ENCODE measurements at places on chromosomes 6 and 20.

- DNase-seq, result no peak
Observed at GRCh38 chr6:73062130-73062529, 163.2 kb downstream of the KHDC1L start.

DNA sequence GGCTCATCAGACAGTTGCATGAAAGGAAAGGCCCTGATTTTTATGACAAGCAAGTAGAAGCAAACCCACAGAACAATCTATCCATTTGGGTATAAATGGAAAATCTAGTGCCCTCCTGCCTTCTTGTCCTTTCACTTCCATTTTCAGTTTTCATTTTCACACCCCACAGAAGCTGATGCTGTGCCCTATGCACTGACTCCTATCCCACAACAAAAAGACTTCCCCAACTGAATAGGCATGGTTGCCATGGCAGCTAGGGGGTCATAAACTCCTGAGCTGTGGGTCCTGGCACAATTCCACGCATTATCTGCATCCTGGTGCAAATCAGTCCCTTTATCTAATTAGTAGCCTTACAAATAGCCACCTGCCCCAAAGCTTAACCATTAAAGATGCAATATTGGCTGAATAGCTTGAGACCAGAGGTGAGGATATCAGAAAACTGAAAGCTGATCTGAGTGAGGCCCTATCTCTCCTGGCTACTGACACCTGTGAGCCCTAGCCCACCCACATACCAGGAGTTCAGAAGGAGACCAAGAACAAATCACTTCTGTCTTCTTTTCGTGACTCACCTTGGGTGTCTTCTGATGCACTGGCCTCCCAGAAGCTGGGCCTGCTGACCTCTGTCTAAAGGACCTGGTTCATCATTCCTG lies 34.9 kb upstream of the HEY2 start:
- no peak for DNase-seq

GRCh38 chr6:1553562-1554083 lies 56.1 kb upstream of the FOXC1 start:
- no peak for DNase-seq

- DNase-seq, result no peak
Observed at GRCh38 chr6:2186516-2186915, 58.9 kb downstream of the GMDS start.

DNA sequence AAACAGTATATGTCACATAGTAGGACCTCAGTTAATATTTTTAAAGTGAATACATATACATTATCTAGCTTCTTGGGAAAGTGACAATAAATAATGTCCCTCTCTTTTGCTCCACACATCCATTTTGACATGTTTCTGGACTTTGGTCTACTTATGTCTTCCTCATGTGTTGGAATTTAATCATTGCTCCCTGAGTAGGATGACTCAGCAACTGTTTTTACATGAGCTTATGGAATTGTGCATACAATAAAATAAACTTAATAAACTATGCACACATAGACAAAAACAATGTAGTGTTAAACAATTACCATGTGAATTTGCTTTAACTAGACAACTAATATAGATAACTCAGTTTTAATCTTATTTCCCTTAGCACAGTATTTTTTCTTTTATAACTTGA lies 503.8 kb downstream of the TFAP2B start:
- no peak for DNase-seq

DNA sequence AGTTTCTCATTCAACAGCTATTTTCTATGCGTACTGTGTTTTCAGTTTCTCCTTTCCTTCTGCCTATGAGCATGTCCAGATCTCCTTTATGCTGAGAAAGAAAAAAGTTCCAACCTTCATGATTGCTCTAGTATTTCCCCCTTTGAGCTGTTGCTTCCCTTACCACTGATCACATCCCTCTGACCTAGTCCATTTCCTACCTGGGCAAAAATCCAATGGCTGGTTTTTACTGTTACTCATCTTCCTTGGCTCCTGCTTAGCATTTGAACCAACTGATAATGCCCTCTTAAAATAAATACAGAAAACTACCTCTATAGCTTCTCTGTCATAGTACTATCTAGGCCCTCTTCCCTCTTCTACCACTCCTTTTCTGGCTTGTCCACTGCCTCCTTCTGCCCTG lies 6.0 kb downstream of the RFX6 start:
- DNase-seq, result no peak

GRCh38 chr6:154478021-154478700 lies 32.3 kb downstream of the CNKSR3 start:
- DNase-seq, result no peak

DNA sequence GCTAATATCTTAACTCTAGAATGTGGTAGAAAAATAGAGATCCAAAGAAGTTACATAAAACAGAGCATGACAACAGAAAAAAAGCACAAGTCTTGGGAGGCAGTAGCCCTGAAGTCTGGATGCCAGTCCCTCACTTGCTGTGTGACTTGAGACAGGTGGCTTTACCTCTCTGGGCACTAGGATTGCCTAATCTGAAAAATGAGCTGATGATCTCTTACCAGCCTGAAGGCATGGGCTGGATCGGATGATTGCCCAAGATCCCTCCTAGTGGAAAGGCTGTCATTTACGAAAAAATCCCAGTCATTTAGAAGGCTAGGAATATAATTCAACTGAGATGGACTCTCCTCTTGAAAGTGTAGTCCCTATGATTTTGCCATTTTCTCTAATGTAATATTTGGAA lies 10.9 kb upstream of the GCM1 start:
- no peak for DNase-seq

- DNase-seq, result no peak
Observed at GRCh38 chr6:46035242-46035641, 19.6 kb upstream of the CLIC5 start.

DNA sequence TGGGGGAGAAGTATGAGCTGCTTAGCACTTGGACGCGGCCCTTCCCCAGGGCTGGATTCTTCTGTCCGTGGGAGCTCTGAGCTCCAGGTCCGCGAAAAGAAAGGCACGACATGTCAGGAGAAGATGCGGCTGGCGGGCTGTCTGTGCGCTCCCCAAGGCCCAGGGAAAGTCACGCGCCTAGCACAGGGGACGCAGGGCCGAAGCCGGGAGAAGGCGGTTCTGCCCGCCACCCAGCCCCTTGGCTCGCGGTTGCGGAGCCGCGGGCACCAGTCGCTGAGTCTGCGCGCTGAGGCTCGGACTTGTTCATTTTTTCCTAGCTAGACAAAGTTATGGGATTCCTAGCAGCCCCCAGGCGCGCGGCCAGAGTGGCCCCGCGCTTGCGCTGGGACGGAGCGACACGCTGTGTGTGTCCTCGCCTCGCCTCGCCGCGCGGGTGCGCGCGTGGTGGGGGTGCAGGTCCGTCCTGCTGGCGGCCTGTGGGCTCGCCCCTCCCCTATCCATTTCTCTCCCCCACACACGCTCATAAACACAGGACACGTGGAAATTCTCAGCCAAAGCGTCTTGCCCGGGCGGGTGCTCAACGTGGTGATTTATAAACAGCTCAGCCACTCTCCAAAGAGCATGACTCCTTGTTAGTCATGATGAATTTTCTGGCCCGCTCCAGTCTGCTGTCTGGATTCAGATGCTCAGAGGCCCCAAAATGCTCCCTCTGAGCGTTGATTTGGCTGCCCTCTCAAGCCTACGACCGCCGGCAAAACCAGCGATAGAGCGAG lies 1.9 kb upstream of the POU3F2 start:
- no peak for DNase-seq

Data from CD4-positive, alpha-beta T cell treated with Interferon alpha-2 for 1 hour (primary cell).